ENCODE measurements at places on chromosomes 7 and 10. TPM values are rescaled to one million over a fixed set of nuclear protein-coding genes. Genes with fewer than 3 reads are reported as not detected.

- peak; percentile 7 for DNase-seq
Observed at GRCh38 chr7:107224374-107225223, 55.8 kb downstream of the HBP1 start.

- DNase-seq: no peak
Observed at GRCh38 chr10:130463104-130463875, 327.1 kb downstream of the GLRX3 start.

- no peak for DNase-seq
Observed at GRCh38 chr7:28088032-28088431, 92.6 kb downstream of the JAZF1 start.

- DNase-seq: no peak
Observed at GRCh38 chr7:131839967-131840690, 283.7 kb upstream of the PODXL start.

UBE2D4 gene
- total RNA-seq: 21.4 TPM

AKR1E2 gene
- 5.8 TPM for total RNA-seq

DNA sequence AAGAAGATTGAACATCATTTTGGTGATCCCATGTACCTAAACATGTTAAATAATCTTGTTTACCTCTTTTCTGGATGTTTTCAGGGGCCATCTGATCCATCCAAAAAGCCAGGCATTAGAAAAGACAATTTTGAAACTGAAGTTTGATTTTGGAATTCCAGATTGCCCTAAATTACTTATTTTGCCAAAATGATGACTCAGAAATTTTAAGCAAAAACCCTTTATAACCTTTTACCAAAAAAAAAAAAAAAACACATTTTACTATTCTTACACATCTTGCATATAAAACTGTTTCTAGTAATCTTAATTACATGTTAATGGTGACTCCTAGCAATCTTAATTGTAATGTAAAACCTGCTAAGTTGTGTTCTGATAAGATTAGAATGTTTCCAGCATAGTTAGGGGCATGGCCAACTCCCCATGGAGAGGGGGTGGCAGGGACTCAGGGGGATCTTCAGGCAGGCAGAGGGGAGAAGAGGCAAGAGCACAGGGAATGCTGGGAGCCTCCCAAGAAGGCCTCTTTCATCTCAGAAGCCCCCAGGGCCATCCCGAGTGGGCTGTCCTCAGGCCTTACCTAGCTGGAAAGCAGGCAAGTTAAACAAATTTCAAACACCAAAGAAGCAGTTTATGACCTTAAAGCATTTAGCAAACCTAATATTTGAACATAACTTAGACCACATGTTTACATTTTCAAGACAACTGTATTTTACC, 25.8 kb upstream of the AKR1C3 start:
- DNase-seq: no peak

AKR1C8 gene
- total RNA-seq: 0.66 TPM

DNA sequence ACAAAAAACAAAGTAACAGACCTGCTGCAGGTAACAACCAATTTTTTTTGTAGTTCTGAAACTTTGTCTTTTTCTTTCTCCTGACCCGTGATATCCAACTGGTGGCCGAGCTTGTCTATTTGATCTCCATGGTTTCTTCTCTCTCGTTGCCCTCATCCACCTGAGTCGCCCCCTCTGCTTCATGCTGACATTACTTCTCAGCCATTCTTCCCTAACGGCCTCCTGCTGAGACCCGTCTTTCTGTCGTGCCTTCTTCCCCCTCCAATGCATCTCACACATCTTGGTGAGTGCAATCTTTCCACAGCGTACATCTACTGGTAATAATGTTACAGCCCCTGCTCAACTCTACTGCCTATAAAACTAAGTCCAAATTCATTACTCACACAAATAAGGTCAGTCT, 352.9 kb downstream of the RNLS start:
- no peak for DNase-seq

DNA sequence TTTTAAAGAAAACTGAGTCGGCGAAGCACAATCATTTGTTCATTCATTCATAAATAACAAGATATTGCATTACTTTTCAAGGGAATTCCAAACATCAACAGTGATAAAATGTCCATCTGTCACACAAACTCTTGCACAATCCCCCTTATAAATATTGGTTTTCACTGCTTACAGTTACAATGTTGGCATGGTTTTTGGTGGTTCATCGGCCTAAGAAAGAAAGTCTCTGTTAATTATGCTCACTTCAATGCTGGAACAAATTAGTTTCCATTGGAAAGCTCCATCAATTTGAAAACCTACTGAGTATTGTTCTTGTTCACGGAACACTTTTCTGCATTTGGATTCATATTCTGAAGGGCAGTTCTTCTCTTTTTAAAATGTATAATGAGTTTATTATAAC, 188.5 kb downstream of the JAZF1 start:
- DNase-seq: no peak

All from kidney (tissue), 22 donors.